Stimulated activated CD8-positive, alpha-beta memory T cell treated with anti-CD3 and anti-CD28 coated beads, Interleukin-7, amount 100 ng/mL, for 1 hour (primary cell): ENCODE measurements at places on chromosomes 4 and X.

DNA sequence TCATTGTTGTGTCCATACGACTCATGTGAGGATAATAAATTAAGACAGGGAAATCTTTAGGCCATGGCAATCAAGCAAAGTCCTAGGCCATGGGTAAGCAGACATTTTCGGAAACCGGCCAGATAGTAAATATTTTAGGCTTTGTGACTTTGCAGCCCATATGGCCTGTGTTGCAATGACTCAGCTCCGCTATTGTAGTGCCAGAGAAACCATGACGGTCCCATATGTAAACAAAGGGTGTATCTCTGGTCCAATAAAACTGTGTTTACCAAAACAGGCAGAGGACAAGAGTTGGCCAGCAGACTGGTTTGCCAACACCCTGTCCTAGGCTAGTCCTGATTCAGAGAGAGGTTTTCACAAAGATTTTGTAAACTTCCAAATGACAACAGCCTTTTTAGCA lies 5.0 kb downstream of the FAM114A1 start:
- DNase-seq = no peak

DNA sequence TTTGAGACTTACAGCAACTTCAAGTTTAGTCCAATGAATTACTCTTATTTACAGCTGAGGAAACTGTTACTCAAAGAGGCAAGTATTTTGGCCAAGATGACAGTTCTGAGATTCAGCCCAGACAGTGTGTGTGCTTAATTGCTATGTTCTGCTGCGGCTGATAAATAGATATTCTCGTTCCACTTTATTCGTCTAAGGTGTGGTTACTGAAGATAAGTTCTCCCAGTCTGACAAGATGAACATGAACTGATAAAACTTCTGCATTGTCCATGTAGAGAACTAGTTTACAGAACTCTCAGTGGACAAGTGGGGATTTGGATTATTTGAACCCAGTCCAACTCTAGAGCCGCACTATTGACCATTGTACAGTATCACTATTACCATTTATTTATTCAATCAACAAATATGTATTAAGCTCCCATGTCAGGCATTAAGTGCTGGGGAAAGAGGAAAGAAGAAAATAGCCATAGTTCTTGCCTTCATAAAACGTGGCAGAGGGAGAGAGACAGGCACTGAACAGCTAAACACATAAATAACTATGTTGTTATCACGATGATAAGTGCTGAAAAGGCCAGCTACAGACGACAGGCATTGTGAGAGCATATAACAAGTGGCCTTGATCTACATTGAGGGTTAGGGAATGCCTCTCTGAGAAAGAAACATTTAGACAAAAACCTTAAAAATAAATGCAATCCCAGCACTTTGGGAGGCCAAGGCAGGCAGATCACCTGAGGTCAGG lies 4.0 kb upstream of the DHX15 start:
- DNase-seq = no peak

- no peak for DNase-seq
Observed at GRCh38 chr4:186918466-186918865, 194.8 kb upstream of the FAT1 start.

GRCh38 chr4:75505630-75506029 lies 8.6 kb downstream of the RCHY1 start:
- no peak for DNase-seq

DNA sequence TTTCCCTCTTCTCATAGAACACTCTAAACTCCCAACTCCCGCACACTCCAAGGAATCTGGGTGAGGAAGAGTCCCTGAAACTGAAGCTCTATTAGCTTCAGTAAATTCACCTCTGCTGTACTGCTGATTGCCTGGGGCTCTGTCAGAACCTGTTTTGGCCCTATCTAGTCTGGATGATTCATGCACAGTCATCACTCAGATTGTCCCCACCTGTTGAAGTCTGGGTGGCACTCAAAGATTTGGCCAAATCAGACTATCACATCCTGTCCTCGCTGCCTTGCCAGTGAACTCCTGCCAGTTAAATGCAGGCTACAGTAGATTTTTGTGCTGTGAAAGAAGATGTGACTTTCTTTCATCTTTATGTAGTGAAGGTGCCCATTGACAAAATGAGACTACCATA lies 63.5 kb upstream of the EMCN start:
- no peak for DNase-seq

- no peak for DNase-seq
Observed at GRCh38 chr4:608236-608635, 17.1 kb upstream of the PDE6B start.

- no peak for DNase-seq
Observed at GRCh38 chr4:8817813-8818062, 53.9 kb downstream of the HMX1 start.

GRCh38 chr4:4405358-4405962 lies 18.6 kb downstream of the NSG1 start:
- DNase-seq = no peak
